ENCODE measurements at places on chromosomes 6 and 20.

DNA sequence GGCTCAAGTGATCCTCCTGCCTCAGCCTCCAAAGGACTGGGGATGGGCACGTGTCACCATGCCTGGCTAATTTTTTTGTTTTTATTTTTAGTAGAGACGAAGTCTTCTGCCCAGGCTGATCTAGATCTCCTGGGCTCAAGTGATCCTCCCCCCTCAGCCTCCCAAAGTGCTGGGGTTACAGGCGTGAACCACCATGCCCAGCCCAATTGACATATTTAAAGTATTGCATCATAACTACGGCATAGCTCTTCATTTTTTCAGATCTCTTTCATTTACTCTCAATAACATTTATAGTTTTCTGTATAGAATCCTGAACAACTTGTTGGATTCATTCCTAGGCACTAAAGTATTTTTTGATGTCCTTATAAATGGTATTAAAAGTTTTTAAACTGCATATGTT is 13.0 kb downstream of the SERPINB1 start:
- DNase-seq = no peak

- no peak for DNase-seq
These were observed 1.4 kb upstream of the PRDM13 start for GRCh38 chr6:99605074-99605734.

DNA sequence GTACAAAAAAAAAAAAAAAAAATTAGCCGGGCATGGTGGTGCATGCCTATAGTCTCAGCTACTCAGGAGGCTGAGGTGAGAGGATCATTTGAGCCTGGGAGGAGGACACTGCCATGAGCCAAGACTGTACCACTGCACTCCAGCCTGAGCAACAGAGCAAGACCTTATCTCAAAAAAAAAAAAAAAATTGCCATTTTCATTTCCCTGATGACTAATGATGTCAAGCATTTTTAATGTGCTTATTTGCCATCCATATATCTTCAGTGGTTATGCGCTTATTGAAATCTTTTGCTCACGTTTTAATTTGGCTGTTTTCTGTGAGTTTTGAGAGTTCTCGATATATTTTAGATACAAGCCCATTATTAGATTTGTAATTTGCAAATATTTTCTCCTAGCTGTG is 46.7 kb downstream of the PFDN4 start:
- no peak for DNase-seq

- DNase-seq = no peak
These were observed 9.3 kb downstream of the MAP3K5 start for GRCh38 chr6:136783021-136783420.

DNA sequence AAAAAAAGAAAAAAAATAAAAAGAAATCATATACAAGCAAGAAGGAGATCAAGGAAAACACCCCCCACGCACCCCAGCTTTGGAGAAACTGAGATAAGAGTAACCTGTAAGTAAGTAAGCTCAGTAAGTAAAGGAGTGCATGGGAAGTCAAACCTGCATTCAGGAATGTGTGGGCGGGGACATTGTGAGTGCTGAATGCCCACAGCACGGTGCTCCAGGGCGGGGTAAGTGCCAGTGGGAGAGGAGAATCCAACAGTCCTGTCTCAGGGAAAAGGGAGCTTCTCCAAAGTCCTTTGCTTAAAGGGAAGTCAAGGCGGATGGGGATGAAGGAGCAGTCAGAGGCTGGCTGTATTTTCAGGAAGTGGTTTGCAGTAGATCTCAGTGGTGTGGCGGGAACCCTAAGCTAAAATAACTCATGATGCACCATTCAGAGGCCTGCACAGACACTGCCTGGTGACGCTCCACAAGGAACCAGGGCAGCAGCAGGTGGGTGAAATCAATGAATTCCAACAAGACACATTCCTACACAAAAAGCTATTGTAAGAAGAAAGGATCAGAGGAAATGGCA is 368.0 kb downstream of the QKI start:
- DNase-seq = no peak

DNA sequence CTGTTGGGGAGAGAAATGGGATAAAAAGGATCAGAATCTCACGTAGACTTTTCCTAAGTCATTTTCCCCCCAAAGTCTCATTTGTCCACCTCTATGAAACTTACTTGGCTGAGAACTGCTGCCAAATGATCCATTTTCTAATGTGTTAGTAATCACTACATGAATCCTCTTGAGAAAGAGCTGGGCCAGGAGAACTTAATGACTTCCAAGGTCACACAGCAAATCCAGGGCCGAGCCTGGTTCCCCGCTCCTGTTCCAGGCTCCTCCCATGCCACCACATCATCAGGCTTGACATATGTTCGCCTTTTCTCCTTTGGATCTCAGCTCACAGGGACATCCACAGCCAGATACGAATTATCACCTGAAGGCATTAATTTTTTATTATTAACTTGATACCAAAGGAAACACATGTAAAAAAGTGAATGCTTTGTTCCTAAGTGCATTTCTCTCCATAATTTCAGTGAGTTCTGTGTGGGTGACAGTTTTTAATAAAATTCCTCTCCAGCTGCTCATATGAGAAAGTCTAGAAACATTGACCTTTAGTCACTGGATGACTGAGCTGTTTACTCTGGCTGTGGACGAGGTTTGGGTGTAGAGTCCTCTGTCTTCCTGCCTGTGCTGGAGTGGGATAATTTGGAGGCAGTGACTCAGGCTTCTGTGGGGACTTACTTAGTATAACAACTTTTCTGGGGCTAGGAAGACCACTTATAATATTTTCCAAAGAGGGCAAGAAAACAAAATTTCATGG is 276.3 kb downstream of the PAX1 start:
- DNase-seq = no peak

DNA sequence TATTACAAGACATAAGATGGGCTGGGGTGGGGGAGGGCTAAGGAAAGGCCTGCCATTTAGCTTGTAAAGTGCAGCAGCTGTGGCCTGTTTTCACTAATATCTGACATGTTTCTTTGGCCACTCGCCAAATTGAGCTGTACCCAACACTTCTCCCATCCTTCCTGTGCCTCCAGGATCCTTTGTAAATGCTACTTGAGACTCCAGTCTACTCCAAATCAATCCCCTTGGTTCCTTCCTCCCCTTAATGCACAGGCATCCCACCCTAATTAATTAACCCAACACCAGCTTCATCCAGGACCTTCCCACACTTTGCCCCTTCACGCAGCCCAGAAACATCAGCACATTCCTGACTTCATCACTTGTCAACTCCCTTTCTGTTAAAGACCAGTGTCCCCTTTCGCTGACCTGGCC is 55.0 kb upstream of the TCF21 start:
- no peak for DNase-seq

- no peak for DNase-seq
These were observed 75.4 kb downstream of the PERP start for GRCh38 chr6:138031850-138032249.

DNA sequence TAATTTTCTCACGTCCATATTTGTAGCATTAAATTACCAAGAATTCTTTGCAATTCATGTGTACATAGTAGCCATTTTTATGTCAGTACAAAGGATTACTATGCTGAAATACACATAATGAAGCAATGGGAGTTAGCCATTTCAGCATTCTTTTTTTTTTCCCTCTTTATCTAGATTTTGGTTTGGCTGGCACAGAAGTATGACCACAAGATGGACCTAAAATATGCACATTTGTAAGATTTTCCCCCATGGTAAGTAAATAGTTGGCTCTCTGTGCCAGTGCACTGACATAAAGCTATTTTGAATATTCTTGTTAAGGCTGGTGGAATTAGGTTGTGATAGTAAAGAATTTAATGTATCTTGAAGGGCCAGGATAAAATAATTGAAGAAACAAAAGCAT is 486.1 kb upstream of the BTBD3 start:
- peak; percentile 8 for DNase-seq

GRCh38 chr6:151620179-151620578 is 126.4 kb downstream of the CCDC170 start:
- DNase-seq = no peak

DNA sequence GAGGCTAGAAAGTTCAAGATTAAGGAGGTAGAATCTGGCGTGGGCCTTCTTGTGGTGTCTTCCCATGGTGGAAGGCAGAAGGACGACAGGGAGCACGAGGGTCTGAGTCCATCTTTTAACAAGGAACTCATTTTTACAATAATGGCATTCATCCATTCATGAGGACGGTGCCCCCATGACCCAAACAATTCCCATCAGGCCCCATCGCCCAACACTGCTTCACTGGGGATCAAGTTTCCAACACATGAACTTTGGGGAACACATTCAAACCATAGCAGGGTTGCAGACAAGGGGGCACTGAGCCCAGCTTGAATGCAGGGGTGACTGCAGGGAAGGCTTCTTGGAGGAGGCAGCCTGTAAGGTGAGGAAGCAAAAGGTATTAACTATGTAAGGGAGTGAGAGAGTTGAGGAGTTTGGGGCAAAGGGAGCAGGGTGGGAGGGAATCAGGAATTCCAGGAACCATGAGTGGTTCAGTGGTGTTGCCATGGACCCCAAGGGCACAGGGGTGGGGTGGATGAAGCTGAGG is 5.5 kb downstream of the RAB44 start:
- DNase-seq = no peak

DNA sequence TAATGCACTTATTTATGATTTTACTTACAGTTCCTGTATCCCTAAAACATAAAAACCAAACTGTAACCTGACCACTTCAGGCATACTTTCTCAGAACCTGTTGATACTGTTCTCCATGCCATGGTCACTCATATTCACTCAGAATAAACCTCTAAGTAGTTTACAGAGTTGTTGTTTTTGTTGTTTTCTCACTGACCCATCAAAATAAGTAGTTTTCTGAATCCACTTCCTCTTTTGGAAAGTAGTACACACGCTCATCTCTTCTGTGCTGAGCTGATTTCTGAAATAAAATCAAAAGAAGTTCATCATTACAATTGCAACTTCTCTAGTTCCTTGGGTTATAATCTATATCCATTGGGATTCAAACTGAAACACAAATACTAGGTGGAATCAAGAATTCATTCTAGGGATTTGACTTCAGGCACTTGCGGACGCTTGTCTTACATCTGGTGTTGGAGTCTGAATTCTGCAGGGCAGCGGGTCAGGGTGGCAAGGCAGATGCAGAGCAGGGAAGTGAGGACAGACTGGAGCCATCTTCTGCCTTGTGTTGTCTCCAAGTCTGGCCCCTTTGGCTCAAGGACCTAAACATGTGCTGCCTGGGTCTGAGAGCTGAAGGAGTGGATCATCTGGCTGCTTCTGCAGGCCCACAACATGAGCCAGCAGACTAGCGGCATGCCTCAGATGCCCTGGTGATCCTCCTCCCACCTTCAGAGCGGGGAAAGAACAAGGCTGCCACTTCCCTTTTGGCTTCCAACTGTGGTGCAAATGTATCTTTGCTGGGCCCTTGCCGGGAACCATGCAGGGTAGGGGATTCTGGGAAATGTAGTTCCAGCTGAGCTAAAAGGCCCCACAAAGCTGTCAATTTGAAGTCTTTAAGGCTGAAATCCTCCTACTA is 167.9 kb upstream of the MYLIP start:
- no peak for DNase-seq

- DNase-seq = no peak
These were observed 51.5 kb upstream of the NNAT start for GRCh38 chr20:37469531-37469930.

DNA sequence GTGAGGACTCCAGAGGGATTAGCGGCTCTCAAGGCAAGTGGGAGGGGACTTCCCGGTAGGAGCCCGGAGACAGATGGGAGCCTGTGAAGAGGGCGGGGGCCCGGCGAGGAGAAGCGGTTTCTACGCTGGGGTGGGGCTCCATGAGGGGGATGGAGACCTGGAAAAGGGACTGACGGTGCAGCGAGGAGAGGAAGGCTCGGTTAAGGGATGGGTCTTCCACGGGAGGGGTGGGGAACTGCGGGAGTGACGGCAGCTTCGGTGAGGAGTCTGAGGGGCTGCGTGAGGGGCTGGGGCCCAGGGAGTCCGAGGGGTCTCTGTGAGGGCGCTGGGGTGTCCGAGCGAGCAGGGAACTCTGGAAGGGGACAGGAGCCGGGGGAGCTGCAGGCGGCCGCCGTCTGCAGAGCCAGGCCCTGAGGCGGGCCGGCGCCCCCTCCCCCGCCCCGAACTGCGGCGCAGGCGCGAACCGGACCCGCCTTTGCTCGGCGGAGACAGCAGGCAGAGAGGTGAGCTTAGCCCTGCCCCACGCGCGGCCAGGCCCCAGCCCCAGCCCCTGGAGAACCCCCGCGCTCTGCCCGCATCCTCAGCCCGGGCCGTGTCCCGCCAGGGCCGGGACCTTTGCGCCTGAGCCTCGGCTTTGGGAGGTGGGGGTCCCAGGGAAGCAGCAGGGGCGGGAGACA is at the start of gene NRSN2:
TSS of gene NRSN2 (plus strand) at position 472 of the 677 bp plus-strand sequence. CDS start 2,533 bp downstream, outside the sequence.
- peak; percentile 76 for DNase-seq

GRCh38 chr6:12288914-12289313 is 1.2 kb upstream of the EDN1 start:
- DNase-seq = no peak

- peak; percentile 48 for DNase-seq
These were observed 25.6 kb upstream of the AHI1 start for GRCh38 chr6:135522965-135523692.

GRCh38 chr6:132136981-132137380 is 185.8 kb upstream of the CCN2 start:
- no peak for DNase-seq

- DNase-seq = no peak
These were observed 110.8 kb downstream of the EDN3 start for GRCh38 chr20:59411170-59411569.

DNA sequence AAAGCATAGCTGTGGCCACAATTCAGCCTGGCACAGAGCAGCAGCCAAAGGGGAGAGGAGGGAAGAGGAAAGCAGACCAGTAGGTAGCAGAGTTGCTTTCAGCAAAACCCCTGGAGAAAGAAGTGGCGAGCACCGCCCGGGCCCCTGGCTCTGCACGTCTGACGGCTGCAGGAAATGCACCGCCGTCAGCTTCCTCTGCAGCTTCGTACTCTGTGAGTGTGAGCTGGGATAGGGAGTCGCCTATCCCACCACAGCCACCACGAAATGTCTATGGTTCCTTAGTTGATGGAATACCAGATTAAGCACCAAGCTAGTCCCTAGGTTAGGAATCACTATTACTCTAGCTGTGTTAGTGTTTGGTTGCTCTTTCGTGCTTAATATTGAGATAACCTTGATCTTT is 79.9 kb upstream of the NAA20 start:
- no peak for DNase-seq

DNA sequence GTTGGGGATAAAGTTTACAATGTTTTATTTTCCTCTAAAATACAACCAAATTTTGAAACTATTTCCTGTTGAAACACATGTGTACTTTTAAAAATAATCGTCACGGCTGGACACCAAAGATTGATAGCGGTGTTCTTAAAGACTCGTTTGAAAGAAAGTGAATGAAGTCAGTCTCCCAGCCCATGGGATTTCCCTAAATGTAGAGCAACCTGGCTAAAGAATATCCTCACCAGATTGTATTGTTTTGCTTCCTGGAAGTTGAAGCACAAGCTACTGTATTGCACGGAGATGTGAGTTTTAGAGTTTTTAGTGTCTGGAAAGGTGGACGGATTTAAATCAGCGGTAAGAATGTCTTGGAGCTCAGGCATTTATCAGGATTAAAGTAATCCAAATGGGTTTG is 189.5 kb downstream of the THBS2 start:
- DNase-seq = no peak

GRCh38 chr6:45930420-45931040 is 85.1 kb downstream of the CLIC5 start:
- DNase-seq = peak; percentile 64

Measured in EL (cell line).